ENCODE measurements at places on chromosomes 13 and 19.

- no peak for DNase-seq
Measured at GRCh38 chr13:21076253-21076652, 14.9 kb upstream of the LATS2 start.

GRCh38 chr19:35796645-35797542 lies 15.8 kb downstream of the PRODH2 start:
- DNase-seq: no peak

DNA sequence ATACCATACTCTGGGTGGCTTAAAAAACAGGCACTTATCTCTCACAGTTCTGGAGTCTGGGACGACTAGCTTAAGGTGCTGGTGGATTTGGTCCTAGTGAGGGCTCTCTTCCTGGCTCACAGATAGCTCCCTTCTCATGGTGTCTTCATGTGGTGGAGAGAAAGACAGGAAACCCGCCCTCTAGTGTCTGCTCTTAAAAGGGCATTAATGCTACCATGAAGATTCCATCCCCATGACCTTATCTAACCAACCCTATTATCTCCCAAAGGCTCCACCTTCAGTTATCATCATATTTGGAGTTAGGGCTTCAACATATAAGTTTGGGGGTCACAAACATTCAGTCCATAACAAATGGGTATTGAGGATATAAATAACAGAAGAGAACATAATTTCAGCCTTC lies 139.4 kb downstream of the HS6ST3 start:
- DNase-seq: no peak

DNA sequence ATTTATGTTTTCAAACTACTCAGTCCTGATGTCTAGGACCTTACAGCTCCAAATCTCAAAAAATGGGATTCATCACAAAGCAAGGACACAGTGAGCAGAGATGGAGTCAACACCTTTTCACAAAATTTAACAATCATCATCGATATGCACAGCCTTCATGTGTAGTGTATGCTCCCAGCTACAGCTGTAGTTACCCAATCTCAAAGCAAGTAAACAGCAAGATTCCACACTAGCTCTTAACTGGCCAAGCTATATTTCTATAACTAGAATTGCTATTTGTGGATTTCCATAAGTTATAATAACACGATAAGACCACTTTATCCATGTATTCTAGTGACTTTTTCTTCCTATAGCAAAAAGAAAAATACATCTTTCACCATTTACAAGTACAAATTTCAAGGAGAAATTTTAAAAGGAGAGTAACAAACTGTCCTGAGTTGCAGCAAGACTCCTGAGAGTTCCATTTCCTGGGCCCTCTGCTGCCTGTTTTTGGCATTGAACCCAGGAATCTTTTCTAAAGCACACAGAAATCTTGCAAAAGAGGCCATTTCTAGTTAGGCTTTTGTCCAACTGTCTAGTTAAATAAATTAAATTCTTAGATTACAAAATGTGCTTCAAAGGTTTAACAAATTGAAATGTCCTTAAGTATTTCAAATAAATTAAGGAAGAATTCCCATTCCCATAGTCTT lies 460.6 kb downstream of the FGF14 start:
- no peak for DNase-seq

DNA sequence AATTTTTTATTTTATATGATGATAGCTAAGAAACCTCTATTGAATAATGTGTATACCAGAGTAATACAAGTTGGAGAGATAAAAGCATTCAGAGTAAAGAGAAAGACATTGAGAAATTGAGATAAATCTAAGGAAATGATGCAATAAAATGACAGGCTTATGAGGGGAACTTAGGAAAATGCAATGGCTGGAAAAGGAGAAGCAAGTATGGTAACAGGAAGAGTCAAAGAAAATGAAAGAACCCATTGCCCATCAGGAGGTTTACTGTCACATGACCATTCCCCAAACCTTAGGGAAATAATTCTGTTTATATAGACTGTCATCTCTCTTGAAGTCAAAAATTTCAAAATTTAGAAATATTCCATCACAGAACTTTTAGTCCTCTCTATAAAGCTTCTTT lies 808.0 kb upstream of the PRR20A start:
- peak; percentile 81 for DNase-seq

- DNase-seq: no peak
Measured at GRCh38 chr13:91123456-91124127, 223.9 kb upstream of the MIR17HG start.

Data from GF-D8 (cell line).